ENCODE measurements at places on chromosomes 4 and X.

DNA sequence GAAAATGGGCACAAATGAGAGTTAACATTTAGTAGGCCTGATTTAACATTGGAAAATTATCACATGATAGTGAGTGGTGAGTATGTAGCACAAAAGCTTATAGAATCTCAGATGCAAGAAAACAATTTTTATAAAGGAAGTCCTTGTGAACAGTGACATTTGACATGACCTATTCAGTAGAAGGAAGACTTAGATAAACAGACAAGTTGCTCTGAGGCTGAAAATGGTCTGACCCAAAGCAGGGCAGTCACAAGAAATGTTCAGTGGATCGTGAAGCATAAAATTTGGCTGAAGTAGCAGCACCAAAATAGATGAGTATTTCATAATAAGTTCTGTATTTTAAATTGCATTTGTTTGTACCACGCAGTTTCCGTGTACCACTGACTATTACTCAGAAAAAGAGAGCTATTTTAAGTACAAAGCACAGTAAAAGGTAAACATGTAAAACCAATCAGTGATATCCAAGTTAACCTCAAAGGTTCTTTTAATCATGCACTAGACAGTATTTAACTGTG is 605.7 kb upstream of the PABPC4L start:
- DNase-seq, result no peak

GRCh38 chr4:186920483-186920882 is 196.8 kb upstream of the FAT1 start:
- DNase-seq, result no peak

- DNase-seq, result no peak
Observed at GRCh38 chr4:114386637-114387233, 211.9 kb upstream of the UGT8 start.

DNA sequence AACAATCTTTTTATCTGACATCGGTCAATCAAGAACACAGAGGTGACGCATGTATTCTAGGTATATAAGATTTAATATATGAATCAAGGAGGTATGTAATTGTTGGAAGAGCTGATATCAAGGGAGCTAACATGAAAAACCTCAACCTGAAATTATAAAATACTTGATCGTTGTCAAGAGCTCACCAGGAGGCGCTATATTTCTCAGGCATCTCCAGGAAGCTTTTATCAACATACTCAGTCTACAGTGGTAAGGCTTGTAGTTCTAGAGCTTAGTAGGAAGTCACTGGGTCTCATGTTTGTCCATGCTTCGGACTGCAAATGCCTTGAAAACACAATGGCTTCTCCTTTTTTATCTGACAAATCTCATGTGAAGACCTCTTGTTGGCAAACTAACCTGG is 156.1 kb downstream of the GRXCR1 start:
- no peak for DNase-seq

DNA sequence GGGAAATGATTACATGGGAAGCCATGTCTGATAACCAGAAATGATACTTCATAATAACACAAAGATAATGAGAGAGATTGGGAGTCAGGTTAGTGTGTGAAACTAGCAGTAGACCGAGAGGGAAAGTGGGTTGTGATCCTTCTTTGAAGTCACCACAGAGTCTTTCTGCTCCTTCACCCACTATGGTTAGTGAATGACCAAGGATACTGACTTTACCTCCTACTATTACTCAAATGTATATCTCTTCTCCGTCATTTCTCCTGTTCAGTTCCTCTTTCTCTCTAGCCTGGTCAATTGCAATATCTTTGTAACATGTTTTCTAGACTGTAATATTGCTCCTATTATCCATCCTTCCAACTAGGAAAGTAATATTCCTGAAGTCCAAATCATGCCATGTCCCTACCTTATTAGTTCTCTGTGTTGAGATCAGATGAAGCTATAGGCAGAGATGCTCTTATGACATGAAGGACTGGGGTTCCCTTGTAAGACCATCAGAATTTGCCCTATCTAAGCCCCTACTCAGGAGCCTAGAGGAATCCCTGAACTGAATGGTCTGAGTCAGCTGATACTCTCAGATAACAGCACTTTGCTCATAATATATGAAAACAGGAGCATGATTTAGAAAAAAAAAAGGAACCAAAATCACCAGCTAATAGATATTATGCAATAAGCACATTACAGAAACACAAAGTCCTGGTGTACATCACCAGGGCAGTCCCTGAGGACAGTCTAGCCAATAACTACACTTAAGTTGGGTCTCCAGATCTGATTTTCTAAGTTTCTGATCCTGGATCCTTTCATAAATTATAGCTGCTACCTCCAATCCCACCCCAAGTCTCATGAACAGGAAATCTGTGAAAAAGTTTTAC is 81.2 kb downstream of the SHROOM3 start:
- no peak for DNase-seq

DNA sequence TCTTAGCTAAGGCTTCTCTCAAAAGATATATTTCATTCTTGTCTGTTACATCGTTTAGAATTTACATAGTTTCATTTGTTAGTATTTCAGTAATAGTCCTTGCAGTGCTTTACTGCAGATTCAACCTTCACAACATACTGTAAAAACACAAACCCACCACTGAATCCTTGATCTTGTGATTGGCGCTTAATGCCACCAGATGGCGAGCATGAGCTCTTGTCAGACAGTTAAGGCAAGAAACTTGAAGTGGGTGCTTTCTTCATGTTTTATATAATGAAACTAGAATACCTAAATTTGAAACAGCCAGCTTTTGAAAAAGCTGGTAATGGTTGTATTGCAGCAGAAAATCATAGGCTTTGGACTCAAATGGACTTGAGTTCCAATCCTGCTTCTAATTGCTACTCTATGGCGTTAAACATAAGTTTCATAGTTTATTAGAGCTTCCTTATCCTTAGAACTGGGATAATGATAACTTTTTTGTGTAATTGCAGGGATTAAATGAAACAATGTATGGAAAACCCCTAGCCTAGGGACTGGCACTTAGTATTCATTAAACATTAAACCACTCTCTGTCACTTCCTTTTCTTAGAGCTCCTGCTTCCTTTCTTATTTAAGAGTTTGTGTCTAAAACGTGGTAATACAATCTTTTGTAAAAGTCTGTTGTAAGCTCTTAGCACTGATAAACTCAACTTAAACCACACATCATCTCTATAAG is 95.1 kb downstream of the USP9X start:
- DNase-seq, result peak; percentile 9

DNA sequence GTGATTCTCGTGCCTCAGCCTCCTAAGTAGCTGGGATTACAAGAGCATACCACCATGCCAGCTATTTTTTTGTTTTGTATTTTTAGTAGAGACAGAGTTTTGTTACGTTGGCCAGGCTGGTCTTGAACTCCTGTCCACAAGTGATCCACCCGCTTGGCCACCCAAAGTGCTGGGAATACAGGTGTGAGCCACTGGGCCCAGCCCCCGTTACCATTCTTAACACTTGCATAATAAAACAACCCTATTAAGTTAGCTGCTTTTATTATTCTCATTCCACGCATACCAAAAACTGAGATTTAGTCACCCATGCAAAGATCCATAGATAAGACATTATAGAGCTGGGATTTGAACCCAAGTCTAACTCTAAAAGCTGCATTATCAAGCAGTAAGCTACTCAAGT is 6.0 kb upstream of the TEX13A start:
- no peak for DNase-seq

- DNase-seq, result no peak
Observed at GRCh38 chr4:180436361-180436760, 1806.8 kb upstream of the TENM3 start.

DNA sequence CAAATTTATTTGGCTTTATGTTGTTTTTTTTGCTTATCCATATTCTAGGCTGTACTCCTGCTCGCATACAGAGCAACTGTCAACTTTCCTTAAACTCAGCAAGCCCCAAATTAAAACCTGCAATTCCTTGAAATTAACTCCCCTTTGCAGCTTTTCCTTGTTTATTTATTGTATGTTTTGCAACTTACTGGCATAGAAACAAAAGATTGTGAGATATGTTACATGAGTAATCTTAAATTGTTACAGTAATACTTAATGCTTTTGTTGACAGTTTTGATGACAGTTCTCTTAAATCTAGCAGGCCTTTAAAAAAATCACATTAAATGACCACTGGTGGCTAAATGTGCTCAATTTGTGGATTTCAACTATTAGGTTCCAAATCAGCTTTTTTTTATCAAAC is 4.5 kb downstream of the DDX3X start:
- DNase-seq, result no peak

GRCh38 chr4:160319221-160319867 is 1216.5 kb downstream of the RAPGEF2 start:
- DNase-seq, result no peak

DNA sequence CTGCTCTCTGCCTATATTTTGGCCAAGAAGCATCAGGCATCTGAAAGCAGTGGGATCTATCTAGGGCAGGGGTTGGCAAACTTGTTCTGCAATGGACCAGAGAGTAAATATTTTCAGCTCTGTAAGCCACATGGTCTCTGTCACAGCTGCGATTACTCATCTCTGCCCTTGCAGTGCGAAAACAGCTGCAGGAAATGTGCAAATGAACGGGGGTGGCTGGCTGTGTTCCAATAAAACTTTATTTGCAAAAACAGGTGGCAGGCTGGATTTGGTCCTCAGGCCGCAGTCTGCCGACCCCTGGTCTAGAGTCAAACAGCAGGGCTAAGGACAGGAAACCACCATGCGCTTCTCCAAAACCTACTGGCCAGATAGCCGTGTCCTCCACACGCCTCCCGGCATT is 48.6 kb downstream of the ACOX3 start:
- DNase-seq, result no peak

- DNase-seq, result no peak
Observed at GRCh38 chr4:41125558-41126311, 88.6 kb downstream of the APBB2 start.

DNA sequence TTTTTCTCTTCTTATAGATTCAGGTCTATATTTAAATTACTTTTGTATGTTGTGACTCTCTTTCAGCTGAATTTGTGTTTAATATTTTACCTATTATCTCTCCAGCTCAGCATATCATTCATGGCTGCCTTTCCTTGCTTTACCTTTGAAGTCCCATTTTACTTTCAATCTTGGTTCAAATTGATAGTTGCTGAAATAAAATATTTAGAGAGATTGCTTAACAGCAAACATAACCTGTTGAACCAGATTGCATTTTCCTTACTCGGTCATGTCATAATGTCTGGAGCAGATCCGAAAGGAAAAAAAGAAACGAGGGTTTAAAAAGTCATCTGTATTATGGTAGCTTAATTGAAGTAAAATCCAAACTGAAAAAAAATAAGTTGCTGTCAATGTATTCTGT is 94.1 kb downstream of the IL1RAPL2 start:
- DNase-seq, result no peak

GRCh38 chr4:105022811-105023667 is 123.6 kb upstream of the TET2 start:
- no peak for DNase-seq

DNA sequence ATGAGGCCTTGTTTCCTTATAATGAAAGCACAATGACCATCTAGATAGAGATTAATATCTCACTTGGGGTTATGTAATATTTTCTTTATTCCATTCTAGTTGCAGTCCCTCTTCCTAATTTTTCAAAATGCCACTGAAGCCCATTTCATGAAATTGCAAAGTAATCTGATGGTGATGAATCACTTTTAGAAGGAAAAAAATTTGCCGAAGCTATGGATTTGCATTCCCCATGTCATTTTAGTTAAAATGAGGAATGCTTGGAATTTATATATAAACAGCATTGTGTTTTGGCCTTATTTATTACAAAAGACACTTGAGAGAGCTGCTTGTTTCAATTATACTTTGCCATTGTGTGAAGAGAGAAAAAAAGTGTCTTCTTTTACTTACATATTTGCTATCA is 241.7 kb upstream of the TEX13A start:
- no peak for DNase-seq

DNA sequence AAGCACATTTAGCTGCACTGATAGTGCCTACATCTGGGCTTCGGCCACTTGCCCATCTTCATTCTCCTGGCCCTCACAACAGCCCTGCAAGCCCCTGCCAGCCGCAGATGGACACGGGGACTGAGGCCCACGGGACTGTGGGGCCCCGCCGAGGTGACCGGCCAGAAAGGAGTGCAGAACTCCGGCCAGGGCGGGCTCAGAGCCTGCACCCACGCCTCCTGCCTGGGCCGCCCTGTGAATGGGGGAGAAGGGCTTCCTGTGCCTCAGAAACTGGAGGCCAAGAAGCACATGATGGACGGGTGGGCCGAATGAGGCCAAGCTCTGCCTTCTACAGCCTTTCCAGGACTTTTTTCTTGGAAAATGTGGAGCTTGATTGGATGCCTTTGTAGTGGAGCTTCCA is 35.7 kb upstream of the HGFAC start:
- no peak for DNase-seq

DNA sequence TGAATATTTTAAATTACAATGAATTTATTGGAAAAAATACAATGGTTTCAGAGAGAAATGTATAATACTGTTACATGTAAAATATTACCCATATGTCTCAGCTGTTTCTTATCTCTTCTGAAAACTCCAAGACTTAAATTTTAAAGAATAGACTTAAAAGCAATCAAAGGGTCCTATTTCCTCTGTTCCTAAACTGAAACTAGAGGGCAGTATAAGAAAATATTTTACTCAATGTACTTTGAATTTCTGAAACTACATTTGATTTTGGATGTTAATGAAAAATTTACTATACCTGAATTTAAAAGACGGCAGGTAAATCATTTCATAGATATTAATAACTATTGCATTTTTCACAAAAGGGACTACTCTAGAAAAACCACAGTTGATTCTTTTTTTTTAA is 200.2 kb downstream of the LRBA start:
- DNase-seq, result no peak

DNA sequence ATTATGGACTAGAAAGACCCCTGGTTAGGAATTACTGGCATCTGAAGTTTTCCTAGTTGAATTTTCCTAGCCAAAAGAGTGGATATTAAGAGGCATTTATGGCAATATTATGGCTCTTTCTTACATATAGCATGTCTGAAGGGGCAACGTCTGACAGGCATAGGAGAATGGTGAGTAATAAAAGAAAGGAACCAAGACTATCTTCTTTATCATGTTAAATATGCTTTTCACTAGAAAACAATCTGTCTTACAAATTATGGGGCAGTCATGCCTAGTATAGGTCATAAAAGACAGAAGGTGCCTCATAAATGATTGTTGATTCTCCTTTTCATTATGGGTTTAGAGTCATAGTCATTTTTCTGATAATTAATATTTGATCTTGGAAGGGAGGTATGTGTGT is 431.1 kb upstream of the HTR2C start:
- DNase-seq, result no peak

- DNase-seq, result no peak
Observed at GRCh38 chr4:958314-958665, 15.1 kb downstream of the DGKQ start.

GRCh38 chr4:77015390-77015789 is 60.4 kb downstream of the CCNI start:
- DNase-seq, result no peak

GRCh38 chr4:75892508-75892907 is 9.7 kb downstream of the PPEF2 start:
- DNase-seq, result no peak

DNA sequence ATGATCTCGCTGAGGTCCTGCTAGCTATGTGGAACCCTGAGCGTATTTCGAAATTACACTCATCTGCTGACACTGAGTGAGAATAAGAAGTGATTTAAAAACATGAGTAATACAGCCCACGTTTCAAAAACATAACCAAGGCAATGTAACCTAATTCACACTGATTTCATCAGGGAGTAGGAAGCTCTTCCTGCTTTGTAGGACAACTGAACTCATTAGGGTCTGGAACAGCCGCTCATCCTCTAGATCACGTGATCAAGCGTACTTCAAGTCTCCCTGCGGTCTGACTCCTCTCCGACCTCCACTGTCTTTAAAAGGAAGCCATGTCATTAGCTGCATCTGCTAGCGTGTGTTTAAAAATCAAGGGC is 138.0 kb downstream of the NSUN7 start:
- no peak for DNase-seq

Data from activated CD4-positive, alpha-beta T cell treated with anti-CD3 and anti-CD28 coated beads for 24 hours (primary cell).